ENCODE measurements at places on chromosomes 13 and 19.

DNA sequence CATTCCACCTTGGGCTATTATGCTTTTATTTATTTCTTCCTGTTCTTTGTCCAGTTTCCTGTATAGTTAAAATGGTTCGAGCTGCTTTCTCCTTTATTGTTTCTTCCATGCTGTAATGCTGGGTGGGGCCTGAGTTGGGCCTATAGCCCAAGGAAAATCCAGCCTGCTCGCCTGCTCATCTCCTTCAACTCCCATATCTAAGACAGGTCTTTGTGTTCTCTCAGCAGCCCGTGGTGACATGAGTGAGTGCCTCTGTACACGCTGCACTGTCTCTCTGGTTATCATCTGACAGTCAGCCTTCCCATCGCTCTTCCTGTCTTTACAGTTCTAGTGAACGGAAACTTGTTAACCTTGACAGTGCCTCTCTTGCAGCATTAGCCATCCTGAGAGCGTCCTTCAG is 221.9 kb upstream of the SLC10A2 start:
- no peak for DNase-seq

DNA sequence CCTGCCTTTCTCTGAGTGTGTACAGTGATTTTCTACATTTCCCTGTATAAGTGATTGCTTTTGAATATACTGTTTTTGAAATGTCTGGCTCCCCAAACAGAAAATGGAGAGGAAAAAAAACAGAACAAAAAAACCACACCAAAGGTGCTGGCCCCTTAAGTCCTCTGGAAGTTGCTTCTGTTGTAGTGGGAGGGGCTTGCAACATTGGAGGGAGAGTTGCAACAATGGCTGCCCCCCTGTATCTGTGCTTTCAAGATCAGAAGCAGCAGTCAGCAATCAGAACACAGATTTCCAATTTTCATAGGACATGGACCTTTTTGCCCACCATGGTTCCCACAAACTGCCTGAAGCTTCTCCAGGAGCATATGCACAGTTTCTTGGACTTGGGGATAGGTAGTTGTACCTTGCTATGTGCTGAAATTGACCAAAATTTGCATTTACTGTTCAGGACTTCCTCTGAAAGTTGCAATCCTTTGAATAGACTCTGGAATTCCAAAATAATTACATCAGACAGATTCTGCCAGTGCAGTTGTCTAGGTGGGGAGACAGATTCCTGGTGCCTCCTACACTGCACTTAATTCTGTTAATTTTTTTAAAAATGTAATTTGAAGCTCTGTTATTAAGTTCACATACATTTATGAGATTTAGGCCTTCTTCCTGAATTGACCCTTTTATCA is 13.8 kb downstream of the BIVM start:
- DNase-seq: no peak

DNA sequence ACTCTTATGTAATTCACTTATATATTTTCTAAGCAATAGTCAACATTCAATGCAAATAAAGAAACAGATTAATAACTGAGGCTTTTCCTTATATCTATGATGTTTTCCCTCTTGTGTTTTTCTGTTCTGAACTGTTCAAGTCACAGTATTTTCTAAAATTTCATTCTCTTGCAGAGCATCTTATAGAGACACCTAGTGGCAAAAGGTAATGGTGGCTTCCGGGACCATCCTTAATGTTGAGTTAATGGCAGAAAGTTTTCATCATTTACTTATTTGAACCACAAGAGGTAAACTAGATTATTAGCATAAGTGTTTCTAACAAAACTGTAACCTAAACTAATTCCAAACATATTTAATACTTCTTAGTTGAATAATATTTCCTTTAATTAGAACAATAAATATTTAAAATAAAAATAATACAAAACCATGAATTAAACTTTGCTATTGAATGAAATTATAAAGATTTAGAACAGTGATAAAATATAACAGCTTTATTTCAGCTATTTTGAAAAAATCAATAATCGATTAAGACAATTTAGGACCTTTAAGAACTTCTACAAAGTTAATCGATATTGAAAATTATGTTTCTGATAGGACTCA is 1.7 kb upstream of the SLITRK5 start:
- no peak for DNase-seq

GRCh38 chr13:113005076-113005865 is 36.3 kb downstream of the MCF2L start:
- DNase-seq: no peak

- DNase-seq: no peak
Measured at GRCh38 chr13:111913761-111914140, 153.2 kb upstream of the SOX1 start.

DNA sequence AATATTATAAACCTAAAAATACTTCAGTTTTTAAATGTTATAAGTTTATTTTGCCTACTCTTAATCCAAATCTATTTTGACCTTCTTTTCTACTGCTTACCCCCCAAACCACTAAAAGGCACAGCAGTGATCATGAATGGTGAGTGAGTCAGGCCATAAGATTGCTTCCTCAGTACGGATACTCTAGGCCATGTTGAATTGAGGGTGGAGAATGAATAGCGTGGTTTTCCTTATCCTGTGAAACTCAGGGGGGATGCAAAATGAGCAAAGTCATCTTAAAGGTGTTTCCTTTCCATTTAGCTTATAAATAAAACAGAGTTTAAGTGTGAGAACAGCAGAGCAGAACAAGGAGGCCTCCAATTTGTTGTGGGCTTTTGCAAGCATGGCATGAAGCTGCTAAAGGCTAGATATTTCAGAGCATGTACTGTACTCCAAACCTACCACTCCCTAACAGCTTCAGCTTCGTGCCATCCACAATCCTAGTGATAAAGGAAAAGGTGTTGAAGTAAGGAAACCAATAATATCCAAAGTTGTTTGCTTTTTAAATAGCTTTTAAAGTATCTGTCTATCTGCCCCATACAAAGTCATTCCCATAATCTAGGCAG is 25.0 kb downstream of the SERPINE3 start:
- no peak for DNase-seq

- no peak for DNase-seq
Measured at GRCh38 chr13:77009011-77009410, 17.1 kb downstream of the CLN5 start.

All from activated CD4-positive, CD25-positive, alpha-beta regulatory T cell (primary cell).